ENCODE measurements at places on chromosomes 7 and 10. TPM values are rescaled to one million over a fixed set of nuclear protein-coding genes. Genes with fewer than 3 reads are reported as not detected.

Gene SPDYE2
- 0.12 TPM for total RNA-seq

Gene OR2A42
- not detected for total RNA-seq

Gene PCLO
- total RNA-seq: not detected

Gene TBXAS1
- 0.60 TPM for total RNA-seq

Gene SUGCT
- 55.2 TPM for total RNA-seq

Gene ABCB1
- 0.75 TPM for total RNA-seq

Gene GALNT17
- 0.35 TPM for total RNA-seq

Measured in smooth muscle cell of the coronary artery (primary cell).